AG08396 (cell line): ENCODE measurements at places on chromosomes 16 and 17.
A peak's percentile ranks its signal among the peaks of the same experiment; 100 is the strongest.

DNA sequence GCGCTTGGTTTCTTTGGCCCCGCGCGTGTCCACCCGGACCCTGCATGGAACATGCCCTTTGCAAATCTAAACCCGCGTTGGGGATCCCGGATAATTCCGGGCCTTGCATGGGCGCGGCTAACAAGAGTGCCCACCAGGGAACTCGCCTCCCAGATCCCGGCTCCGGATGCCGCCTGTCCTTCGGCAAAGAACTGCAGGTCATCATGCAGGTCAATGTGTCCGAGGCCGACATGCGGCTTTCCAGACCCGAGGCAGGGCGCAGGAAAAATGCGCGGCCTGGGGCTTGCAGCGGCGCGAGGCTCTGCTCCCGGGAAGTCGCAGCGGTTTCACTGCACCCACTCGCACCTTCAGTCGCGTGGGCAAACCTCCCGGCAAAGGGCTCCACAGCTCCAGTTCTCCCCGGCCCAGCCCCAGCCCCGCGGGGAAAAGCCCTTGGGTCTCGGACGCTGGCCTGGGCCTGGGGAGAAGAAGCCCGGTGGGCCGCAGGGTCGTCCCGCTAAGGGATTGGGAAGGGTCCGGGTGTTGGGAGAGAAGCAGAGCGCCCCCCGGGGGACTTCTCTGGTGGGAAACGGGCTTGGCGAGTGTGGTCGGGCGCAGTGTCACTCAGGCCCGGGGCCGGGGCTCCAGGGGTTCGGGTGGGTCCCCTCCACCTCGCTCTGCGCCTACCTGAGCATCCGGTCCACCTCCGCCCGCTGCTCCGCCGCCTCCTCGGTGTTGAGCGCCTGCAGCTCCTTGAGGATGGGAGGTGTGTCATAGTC lies 805 bp downstream of the HNF1B start:
- no peak for DNase-seq

GRCh38 chr16:64343061-64343819 lies 778.6 kb downstream of the CDH11 start:
- DNase-seq, result no peak

DNA sequence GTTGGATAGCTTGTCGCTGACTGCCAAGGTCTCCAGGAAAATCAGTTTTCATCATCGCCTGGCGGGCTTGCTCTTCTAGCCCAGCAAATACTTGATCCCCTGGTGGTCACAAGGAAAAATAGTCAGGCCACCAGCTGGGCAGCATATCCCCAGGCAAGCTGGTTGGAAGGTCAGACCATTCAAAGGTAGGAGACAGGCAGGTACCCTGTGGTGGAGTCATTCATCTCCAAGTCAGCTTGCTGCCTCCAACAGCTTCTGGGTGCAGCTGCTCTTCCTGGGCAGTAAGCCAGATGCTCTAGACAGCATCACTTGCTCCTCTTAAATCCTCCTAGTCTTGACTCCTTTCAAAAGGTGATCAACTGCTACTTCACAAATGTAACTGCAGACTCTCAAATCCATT lies 16.0 kb downstream of the ZNF821 start:
- DNase-seq, result no peak

DNA sequence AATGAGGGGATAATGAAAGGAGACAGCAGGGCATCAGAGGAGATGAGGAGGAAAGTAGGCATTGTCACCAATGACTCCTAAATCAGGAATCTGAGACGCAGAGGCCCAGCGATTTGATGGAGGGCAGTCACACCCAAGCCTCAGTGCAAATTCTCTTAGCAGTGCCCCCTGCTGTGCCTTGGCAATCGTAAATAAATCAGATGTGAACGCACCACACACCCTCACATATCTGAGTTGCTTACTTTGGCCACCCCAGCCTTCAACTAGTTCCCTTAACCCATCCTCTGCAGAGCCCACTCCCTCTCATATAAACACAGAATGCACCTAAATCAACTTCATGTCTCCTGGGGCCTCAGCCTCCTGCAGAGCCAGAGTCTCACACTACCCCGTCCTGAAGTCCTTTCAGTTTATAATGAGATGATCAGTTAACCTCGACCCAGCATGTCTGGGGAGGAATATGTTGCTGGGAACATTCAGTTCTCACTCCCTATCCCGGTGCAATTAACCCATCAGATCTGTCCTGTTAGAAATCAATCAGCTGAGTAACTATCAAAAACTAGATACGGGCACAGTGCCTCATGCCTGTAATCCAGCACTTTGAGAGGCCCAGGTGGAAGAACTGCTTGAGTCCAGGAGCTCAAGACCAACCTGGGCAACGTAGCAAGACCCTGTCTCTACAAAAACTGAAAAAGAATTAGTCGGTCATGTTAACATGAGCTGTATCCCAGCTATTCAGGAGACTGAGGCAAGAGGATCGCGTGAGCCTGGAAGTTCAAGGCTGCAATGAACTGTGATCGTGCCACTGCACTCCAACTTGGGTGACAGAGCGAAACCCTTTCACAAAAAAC lies 78.4 kb downstream of the SLC39A11 start:
- DNase-seq, result no peak

GRCh38 chr17:74231928-74232907 lies 18.8 kb downstream of the TTYH2 start:
- DNase-seq, result no peak

GRCh38 chr16:12083631-12084030 lies 107.1 kb downstream of the SNX29 start:
- DNase-seq, result no peak

- DNase-seq, result no peak
Measured at GRCh38 chr16:82119405-82119804, 50.6 kb downstream of the MPHOSPH6 start.

DNA sequence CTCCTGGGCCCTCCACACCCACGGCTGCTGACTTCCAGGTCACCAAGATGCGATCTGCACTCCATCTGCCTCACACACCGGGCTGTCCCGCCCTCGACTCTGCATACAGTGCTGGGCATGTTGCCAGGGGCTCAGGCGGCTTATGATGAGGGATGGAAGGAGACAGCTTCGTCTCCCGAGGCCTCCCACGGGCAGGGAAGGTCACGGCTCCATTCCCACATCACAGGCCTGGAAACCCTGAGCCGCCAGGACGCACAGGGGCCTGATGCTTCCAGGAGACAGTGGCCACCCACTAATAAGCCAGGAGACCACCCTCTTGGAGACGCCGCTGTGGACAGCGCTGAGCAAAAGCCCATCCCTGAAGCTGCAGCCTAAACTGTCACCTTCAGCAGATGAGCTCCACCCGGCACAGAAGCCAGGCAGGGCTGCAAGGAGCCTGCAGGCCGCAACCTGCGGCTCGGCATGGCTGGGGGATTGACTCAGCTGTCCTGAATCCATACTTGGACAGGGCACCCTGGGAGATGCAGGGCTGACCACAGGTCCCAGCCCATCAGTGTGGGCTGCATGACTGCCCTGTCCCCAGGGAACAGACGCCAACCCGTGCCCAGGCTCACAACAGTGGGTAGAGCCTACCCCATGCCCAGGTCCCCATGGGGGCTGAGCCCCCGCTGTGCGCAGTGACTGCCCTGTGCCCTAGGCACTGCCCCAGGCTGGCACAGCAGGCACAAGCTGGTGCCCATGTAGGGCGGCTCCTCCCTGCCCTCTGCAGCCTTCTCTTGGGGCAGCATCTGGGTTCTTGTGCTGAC lies 34.4 kb downstream of the SLC7A5 start:
- no peak for DNase-seq

DNA sequence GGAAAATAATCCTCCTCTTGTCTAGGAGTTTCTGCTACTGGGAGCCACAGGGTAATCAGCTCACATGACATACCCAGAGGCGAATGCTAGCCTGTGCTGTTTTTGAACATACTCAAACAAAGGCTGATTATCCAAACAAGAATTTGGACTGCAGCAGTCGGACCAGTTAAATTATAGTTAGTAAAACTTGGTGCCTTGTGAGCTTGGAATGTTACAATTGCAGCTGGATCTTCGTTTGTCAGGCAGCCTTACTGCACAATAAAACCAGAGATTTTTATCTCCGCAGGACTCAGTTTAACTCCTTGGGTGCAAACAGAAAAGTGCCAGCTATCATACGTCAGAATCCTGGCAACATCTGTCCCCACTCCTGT lies 163.8 kb upstream of the TBX2 start:
- DNase-seq, result peak; percentile 56

DNA sequence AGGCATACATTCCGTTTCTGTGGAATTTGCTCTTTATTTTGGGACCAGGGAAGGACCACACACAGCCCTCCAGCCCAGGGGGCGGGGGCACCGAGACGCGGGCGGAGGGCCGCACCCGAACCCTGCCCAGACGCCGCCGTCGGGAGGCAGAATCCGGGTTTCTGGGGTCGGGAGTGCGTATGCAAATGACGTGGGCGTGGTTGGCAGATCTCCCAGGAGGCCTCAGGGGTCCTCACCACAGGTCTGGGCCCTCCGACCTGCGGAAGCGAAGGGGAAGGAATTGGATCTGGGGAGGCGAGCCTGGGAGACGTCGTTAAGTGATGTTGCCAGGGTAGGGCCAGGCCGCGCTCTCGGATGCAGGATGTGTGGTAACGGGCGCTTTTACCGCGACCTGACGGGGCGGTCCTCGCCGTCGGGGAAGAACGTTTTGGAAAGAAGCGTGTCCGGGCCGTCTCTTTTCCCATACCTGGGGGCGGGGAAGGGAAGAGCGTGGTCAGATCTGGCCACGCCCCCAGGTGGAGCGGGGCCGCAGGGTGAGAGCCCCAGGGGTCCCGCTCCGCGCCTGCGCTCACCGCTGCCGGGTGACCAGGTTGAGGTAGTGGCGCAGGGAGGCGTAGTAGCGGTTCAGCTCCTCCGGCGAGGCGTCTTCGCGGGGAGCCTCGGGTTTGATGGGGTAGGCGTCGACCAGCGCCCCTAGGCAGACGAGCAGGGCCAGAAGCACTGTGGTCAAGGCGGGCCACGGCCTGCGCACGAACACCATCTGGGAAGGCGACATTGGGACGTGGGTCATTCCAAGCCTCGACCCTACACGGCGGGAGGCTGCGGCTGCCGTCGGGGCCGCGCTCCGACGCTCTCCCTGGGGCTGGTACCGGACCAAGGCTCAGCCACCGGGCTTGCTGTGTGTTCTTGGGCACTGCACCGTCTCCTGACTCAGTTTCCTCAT lies 745 bp downstream of the PYY start:
- DNase-seq, result no peak

- DNase-seq, result no peak
Measured at GRCh38 chr17:64354396-64354795, 36.3 kb downstream of the PECAM1 start.

DNA sequence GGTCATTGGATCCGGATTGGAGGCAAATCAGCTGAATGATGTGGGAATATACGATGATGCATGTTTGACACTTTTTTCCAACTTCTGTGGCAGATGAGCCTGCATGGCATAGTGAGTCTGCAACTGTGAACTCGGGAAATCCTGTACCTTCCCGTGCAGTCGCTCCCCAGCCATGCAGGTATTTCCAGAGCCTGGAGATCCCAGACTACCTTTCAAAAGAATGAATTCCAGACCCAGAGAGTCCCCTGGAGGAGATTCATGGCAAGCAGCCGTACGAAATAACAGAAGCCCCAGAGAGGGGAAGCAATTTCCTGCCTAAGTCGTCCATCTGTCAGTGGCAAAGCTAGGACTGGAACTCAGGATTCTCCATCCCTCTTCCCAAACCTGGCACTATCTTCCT lies 75.7 kb upstream of the FAM20A start:
- DNase-seq, result no peak

DNA sequence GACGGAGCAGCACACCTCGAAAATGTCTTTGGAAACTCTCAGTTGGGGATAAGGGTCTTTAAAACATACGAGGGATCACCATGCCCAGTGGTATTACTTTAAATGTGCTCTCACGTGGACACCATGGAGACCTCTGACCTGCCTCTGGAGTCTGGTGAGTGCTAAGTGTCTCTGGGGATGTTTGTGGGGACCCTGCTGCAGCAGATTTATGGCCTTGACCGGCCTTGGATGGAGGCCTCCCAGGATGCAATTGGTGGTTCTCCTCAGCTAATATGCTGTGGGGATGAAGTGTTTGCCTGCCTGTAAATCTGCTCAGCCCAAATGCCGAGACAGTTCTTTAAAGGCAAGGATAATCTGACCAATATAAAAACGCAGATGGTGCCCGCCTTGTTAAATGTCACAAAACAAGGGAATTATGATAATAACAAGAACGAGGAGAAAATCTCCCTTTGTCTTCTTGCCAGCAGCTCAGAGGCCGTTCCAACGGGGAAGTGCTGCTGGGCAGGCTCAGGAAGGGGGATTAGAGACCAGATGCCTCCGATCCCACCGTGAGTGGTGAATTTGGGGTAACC lies 154.4 kb downstream of the ABCC12 start:
- no peak for DNase-seq

DNA sequence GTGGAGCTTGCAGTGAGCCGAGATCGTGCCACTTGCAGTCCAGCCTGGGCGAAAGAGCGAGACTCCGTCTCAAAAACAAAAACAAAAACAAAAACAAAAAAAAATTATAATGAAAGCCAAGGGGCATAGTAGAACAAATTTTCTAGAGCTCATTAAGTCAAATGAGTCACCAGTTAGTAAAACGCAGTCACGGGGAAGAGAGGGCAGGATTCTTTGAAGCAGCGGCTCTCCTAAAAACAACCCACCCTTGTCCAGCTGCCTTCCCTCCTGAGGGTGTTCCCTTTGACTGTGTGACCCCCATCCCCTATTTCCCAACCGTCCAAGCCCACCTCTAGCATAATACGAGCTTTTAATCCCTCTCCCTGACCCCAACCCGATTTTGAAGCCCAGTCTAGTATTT lies 44.1 kb upstream of the STH start:
- no peak for DNase-seq

- DNase-seq, result no peak
Measured at GRCh38 chr17:31877911-31878702, 19.1 kb upstream of the COPRS start.

- DNase-seq, result peak; percentile 50
Measured at GRCh38 chr16:11253009-11253994, 2.7 kb downstream of the SOCS1 start.

DNA sequence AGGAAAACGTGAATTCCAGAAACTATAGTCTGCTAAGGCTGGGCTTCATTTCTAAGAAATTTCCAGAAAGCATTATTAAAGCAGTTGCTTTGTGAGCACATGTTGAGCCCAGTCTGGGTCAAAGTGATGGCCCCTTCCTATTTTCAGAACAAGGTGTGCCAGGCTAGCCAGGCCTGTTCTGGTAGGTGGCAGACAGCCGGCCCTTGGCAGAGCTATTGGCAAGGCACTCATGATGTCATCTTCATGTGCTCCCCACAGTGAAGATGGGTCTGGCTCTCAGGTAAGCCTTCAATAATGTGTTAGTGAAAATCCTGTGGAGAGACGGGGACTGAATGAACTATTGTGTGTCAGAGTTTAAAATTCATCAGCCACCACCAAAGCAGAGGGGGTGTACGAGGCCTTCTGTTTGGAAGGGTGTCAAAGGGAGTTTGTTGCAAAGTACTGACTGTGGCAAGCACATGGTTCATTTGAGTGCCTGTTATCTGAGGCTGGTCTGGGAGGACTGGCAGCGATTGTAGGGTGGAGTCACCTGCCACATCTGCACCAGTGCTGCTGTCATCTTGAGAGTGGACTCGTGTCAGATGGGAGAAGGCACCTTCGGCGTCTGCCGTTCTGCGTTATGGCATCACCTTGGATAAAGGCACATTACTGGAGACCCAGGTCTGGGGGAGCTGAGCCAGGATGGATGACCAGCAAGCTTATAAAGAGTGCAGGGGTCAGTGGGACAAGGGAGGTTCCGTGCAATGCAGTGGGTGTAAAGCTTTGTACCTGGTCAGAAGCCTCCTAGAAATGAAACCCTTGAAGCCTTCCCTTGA lies 43.4 kb downstream of the KSR1 start:
- no peak for DNase-seq

- DNase-seq, result no peak
Measured at GRCh38 chr17:28722417-28723158, 2.8 kb downstream of the RPL23A start.
